ENCODE measurements at places on chromosomes 3 and 15.
A peak's percentile ranks its signal among the peaks of the same experiment; 100 is the strongest.

DNA sequence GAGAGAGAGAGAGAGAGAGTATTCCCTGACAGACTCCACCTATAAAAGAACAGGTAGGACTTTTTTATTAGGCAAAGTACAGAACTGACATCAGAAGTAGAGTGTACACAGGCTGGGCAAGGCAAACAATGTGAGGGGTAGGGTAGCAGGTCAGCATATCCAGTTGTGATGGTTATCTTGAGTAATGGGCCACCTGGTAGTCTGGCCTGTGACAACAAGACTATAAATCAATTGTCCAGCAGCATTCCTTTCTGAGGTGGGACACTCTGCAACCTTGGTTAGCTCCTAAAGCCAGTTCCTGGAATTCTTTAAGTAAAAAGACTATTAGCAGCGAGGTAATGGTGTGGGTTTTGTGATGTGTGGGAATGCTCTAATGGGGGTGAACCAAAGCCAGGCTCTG lies 14.9 kb upstream of the TMCC1 start:
- DNase-seq = no peak
- peaks cover 4% of the 10 kb centered on the region for H3K27me3 ChIP-seq
- no peaks in the 10 kb centered on the region for H3K4me1 ChIP-seq
- peaks cover 37% of the 10 kb centered on the region for H3K36me3 ChIP-seq
- no peak overlapping the region for H3K4me3 ChIP-seq
- H3K27ac ChIP-seq = no peak overlapping the region

DNA sequence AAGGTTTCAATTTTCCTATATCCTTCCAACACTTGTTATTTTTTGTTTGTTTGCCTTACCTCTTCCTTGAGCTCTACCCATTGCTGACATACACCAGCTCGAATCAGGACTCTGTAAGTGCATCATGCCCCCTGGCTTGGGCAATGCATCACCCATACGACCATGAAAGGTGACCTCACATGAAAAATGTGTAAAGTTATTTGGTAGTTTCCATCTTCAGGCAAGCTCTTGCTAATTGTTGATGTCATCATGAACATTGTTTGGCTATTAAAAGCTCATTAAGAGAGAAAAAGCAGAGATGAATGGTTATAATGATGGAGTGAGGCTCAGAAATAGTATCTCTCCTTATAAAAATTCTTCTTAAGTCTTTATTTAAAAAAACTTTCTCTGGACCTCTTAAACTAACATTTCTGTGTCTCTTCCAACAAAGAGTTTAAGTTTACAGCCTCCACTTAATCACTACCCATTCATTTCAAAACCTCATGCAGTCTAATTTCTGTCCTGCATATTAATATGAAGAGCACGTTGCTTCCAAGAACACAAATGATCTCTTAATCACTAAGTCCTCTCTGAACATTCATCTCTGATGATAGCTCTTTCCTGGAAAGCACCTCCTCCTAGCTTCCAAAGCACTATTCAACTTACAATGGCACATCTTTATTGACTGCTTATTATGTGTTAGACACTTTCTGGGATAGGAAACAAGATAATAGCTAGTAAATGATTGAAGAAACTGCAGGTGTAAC lies 236.3 kb downstream of the NFKBIZ start:
- H3K27ac ChIP-seq = peak overlapping the region; percentile 22
- H3K27me3 ChIP-seq = no peaks in the 10 kb centered on the region
- H3K36me3 ChIP-seq = no peaks in the 10 kb centered on the region
- H3K4me3 ChIP-seq = no peak overlapping the region
- peaks cover 72% of the 10 kb centered on the region for H3K4me1 ChIP-seq
- peak; percentile 23 for DNase-seq

DNA sequence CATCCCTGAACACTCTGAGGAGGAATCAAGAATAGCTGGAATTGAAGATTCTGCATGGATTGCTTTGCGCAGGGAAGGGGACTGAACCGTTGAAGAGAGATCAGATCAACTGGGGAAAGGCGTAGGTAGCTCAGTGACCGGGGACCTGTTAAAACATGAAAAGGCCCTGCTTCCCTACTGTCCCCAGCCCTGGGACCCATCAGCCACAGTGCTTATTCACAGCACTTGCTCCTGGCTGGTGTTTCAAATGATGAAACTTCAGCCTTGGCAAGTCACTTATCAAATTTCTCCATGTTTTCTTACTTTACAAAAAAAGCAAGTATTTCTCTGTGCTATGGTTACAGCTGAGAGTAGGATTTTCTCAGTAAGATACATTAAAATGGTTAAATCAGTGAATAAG lies 199.3 kb downstream of the MEIS2 start:
- H3K27ac ChIP-seq = no peak overlapping the region
- no peaks in the 10 kb centered on the region for H3K36me3 ChIP-seq
- DNase-seq = no peak
- H3K27me3 ChIP-seq = no peaks in the 10 kb centered on the region
- H3K4me3 ChIP-seq = no peak overlapping the region

DNA sequence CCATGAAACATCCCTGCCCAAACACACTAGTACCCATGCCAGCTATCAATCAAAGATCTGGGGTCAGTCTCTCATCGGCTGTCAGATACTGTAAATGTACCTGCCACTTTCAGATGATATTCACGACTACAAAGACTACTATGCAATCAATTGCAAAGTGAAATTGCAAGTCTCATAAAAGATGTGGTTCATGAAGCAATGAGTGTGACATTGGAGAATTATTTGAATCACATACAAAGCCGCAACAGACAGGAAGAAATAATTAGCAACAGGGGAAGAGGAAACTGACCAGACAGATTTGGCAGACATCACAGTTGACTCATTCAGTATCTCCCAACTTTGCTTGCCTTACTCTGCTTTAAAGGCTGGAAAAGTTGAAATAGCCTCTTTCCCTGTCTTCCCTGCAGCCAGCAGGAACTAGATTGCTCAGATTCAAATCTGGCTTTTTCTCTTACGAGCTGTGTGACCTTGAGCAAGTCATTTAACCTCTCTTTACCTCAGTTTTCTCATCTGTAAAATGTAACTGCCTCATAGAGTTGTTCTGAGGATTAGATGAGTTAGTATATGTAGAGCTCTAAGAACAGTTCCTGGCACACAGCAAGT lies 95.7 kb upstream of the C3orf80 start:
- peak overlapping the region; percentile 76 for H3K4me3 ChIP-seq
- H3K27me3 ChIP-seq = peaks cover 1% of the 10 kb centered on the region
- peak overlapping the region; percentile 74 for H3K27ac ChIP-seq
- H3K36me3 ChIP-seq = no peaks in the 10 kb centered on the region
- H3K4me1 ChIP-seq = peaks cover 68% of the 10 kb centered on the region

GRCh38 chr3:64176461-64176996 lies 48.7 kb downstream of the PRICKLE2 start:
- peak overlapping the region; percentile 34 for H3K4me3 ChIP-seq
- peak overlapping the region; percentile 63 for H3K27ac ChIP-seq
- peaks cover 14% of the 10 kb centered on the region for H3K36me3 ChIP-seq
- peak; percentile 59 for DNase-seq
- H3K4me1 ChIP-seq = peaks cover 68% of the 10 kb centered on the region

- peaks cover 16% of the 10 kb centered on the region for H3K4me1 ChIP-seq
- no peak for DNase-seq
- H3K27ac ChIP-seq = no peak overlapping the region
- H3K36me3 ChIP-seq = no peaks in the 10 kb centered on the region
- peaks cover 22% of the 10 kb centered on the region for H3K27me3 ChIP-seq
- no peak overlapping the region for H3K4me3 ChIP-seq
Observed at GRCh38 chr3:47259114-47259513, 23.5 kb downstream of the KIF9 start.

DNA sequence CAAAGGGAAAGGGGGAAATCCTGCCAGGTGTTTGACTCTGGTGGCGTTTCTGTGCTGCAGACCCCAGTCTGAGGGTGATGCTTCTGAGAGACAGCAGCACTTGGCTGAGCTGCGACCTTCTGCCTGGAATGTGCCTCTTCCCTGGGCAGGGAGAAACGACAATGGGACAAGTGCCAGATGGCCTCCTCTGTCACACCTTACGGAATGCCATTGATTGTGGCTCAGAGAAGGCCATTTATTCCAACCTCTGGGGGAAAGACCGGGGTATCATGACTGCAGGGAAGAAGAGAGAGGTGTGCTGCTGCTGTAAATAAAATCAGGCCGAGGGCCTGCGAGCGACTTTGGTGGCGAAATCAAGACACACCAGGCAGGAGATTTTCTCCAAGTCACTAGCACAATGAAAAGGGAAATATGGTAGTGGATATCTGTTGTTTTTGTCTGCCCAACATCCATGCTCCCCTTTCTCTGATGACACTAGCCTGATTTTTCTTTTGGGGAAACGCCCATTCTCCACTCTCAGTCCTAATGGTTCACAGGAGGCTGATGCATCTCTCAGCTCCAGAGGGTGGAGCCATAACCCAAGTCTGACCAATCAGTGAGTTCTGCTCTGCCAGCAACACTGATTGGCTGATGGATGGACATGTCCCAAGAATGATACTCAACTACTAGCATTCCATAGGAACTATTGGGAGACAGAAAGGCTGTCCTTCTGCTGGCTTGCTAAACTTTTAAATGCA lies 336.1 kb downstream of the FOXP1 start:
- H3K27me3 ChIP-seq = no peaks in the 10 kb centered on the region
- H3K4me3 ChIP-seq = no peak overlapping the region
- DNase-seq = peak; percentile 32
- H3K36me3 ChIP-seq = 0 out of 2 replicates have a peak, but pooled peaks cover 5% of the 10 kb centered on the region
- peaks cover 75% of the 10 kb centered on the region for H3K4me1 ChIP-seq

DNA sequence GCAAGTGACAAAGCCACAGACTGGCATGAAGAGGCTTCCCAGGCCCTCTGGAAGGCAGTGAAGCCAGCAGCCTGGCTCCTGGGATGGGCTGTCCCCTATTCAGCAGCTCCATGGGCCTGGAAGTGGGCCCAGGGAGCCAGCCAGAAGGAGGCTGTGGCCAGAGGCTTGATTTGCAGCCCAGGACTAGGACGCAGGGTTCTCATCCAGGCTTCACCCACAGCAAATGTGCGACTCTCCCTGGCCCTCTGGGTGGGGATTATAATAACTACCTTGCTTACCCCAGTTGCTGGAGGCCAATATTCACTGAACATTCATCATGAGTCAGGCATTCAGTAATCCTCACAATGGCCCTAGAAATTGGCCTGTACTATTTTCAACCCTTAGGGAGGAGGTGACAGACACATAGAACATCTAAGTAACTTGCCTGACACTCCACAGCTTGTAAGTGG lies 24.6 kb upstream of the SRP14 start:
- H3K4me3 ChIP-seq = no peak overlapping the region
- peak overlapping the region; percentile 67 for H3K27ac ChIP-seq
- DNase-seq = peak; percentile 76
- H3K4me1 ChIP-seq = peaks cover 11% of the 10 kb centered on the region
- H3K27me3 ChIP-seq = peaks cover 3% of the 10 kb centered on the region
- no peaks in the 10 kb centered on the region for H3K36me3 ChIP-seq

- no peak for DNase-seq
- peaks cover 25% of the 10 kb centered on the region for H3K4me1 ChIP-seq
- peaks cover 4% of the 10 kb centered on the region for H3K27me3 ChIP-seq
- H3K27ac ChIP-seq = peak overlapping the region; percentile 94
- peak overlapping the region; percentile 74 for H3K4me3 ChIP-seq
Observed at GRCh38 chr3:188271226-188271914, 117.4 kb downstream of the LPP start.

GRCh38 chr3:10973046-10973595 lies 19.4 kb upstream of the SLC6A1 start:
- H3K27me3 ChIP-seq = peaks cover 53% of the 10 kb centered on the region
- no peaks in the 10 kb centered on the region for H3K36me3 ChIP-seq

DNA sequence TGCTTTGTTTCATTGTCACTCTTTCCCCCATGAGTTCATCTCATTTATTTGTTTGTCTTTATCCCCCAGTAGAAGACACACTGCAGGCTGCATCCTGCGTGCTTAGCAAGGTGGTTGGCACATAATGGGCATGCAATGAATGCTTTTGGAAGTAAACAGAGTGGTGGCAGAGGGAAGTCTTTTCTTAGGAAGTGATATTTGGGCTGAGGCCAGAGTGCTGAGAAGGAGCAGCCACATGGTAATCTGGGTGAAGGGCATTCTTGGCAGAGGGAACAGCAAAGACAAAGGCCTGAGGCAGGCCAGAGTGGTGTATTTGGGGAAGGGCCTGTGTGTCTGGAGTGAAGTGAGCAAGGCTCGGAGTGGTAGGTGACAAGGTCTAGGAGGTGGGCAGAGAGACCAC lies 17.7 kb upstream of the ADAMTS7 start:
- no peak for DNase-seq
- H3K36me3 ChIP-seq = no peaks in the 10 kb centered on the region
- H3K27me3 ChIP-seq = peaks cover 8% of the 10 kb centered on the region
- H3K4me3 ChIP-seq = no peak overlapping the region
- H3K4me1 ChIP-seq = no peaks in the 10 kb centered on the region

DNA sequence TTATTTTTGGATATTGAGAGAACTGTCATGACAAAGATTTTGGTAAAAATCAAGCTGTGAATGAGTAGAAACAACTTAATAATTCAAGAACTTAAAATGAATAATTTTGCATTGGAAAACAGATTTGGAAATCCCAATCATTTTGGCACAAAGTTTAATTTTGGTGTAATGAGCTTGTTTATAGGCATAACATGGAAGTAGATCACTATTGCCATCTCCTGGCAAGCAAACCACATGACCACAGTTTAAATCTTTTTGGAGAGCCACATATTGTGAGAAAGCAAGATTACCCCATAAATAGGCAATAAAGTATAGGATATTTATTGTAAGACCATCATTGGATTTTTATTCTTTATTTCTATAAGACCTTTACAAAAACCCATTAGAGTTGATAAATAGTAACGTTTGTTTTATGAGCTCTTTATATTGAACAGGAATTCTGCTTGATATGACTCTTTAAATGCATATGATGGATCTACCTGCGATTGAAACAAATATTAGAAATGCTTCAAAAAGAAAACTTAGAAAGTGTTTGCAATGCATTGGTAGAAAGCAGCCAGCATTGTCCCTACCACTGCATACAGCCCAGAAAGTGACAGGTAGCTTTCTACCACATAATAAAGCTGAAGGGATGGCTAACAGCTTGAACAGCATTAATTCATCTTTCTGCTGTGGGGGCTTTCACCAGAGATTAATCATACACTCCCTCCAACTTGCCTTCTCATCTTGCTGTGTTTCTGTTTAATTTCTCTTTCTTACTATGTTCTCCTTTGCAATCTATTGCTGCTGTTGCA lies 766.8 kb downstream of the TBL1XR1 start:
- peak overlapping the region; percentile 3 for H3K4me3 ChIP-seq
- H3K27ac ChIP-seq = no peak overlapping the region
- H3K36me3 ChIP-seq = no peaks in the 10 kb centered on the region
- DNase-seq = peak; percentile 59
- H3K4me1 ChIP-seq = peaks cover 45% of the 10 kb centered on the region

DNA sequence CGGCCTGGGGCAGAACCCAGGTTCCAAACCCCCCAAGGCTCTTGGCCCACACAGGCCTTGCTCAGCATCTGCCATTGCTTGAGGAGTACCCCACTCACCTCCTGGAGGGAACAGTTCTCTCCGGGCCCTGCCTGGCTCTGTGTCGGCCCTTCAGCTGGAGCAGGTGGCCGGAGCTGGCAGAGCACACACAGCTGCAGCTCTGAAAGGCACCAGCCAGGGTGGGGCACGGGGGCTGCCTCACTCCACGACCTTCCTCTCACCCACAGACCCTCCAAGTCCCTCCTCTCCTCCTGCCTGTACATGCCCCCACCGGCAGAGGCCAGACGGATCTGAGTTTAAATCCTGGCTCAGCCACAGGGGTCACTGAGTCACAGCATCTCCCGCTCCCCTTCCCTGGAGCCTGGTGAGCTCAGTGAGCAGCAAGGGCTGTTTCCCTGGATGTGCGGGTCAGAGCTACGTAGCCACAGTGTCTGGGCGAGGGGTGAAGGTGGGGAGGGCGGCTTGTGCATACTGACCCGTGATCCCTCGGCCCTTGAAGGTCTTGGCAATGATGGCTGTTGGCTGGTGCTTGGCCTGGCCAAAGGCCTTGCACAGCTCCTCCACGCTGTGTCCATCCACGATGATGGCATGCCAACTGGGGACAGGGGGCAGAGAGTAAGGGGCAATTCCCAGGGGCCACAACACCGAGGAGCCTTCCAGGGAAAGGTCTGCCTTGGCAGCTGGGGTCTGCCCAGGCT lies 23.0 kb downstream of the TKT start:
- H3K4me3 ChIP-seq = no peak overlapping the region
- peak overlapping the region; percentile 82 for H3K27ac ChIP-seq
- H3K27me3 ChIP-seq = peaks cover 2% of the 10 kb centered on the region
